ENCODE measurements at places on chromosomes 3 and 15.

DNA sequence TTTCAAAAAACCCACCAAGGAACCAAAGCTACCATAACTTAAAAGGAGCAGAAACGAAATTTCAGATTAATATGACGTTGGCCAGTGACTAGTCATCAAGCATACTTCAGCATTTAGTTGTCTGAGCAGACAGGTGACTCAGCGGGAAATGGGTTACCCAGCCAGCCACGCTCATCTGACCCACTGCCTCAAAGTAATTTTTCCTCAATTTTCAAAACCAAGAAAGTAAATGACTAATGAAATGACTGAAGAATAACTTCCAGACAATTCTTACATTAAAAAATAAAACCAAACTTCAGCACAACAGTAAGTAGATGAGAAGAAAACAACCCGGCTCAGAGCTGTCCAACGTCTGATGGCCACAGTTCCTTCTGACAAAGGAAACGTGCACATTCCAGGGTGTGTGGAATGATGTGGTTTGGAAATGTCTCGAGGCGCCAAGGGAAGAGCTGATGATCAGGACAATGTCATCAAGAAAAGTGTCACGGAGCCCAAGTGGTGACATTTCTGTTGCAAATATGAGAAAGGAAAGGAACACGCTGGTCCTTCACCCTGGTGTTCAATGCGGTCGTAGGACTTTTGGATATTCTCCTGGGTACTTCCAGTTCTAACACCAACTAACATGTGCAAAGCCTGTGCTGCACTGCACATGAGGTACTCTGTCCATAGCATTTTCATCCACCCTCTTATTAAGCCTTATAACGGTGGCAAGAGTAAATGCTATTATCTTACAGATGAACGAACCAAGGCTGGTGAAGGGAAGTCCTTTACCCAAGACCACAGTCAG, 79.1 kb downstream of the FOXP1 start:
- DNase-seq: no peak

DNA sequence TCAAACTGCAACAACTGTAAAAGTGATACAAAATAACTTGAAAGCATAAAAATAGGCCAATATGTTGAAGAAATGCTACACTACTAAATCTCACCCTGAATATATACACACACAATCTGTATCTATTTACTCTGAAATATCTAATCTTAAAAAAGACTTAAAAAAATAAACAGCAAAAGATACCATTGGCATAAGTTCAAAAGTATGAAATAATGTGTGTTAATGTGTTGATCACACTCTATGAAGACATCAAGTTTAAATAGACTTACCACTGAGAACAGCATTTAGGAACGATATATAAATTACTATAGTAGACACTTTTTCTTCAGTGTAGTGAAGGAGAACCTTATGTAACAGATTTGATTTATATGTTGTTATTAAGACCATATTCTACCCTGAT, 14.1 kb upstream of the SATB1 start:
- DNase-seq: no peak

- DNase-seq: no peak
Observed at GRCh38 chr15:55915221-55915620, 78.2 kb downstream of the NEDD4 start.

- no peak for DNase-seq
Observed at GRCh38 chr3:130379274-130379673, 33.8 kb downstream of the COL6A5 start.

DNA sequence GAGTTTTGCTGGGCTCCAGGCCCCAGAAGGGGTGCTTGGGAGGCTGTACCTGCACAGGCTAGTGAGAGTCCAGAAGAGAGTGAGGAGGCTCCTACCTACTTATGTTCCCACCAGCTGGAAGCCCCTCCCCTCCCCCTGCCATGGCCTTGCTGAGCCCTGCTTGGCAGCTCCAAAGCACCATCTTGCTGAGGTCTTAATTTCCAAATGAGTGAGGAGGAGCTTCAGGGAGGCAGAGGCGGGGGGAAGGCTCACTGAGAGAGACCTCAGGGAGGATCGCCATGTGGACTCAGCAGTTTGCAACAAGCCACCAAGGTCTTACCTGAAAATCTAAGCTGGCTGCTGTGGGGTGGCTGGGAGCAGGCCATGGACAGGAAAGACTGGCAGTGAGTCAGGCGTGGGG, 8.7 kb upstream of the CACNA2D2 start:
- no peak for DNase-seq

GRCh38 chr15:75808563-75808962, 34.7 kb upstream of the UBE2Q2 start:
- DNase-seq: no peak

DNA sequence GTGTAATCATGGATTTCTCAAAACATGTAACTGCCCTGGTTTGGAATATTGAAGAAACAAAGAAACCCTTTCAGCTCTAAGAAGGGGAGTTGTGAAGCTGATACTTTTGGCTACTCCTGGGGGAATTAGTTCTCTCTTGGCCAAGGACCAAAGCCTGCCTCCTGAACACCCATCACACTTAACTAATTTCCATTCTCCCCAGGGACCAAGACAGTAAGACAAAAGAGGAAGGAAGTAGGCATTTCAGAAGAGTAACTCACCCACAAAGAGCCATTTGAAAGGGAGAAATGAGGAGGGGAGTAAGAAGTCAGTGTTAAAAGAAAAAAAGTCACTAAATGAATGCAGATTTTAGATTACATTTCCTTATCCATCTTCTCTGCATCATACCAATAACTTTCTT, 328.0 kb upstream of the SOX2 start:
- no peak for DNase-seq

DNA sequence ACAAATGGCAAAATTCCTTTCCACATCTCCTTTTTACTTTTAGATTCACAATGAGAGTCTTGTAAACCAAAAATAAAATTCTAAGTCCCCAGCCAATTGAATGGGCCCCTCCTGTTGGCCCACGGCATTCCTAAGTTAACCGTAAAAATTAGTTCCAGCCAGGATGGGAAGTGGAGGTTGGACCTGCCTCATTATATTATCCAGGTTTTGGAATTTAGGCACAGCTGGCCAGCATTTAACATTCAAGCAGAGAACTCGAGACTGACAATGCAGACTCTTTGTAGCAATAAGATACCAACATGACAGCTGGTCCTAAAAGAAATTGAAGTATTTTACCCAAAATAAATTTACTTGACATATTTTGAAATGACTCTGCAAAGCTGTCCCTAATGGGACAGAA, 321.0 kb upstream of the NAALADL2 start:
- no peak for DNase-seq

DNA sequence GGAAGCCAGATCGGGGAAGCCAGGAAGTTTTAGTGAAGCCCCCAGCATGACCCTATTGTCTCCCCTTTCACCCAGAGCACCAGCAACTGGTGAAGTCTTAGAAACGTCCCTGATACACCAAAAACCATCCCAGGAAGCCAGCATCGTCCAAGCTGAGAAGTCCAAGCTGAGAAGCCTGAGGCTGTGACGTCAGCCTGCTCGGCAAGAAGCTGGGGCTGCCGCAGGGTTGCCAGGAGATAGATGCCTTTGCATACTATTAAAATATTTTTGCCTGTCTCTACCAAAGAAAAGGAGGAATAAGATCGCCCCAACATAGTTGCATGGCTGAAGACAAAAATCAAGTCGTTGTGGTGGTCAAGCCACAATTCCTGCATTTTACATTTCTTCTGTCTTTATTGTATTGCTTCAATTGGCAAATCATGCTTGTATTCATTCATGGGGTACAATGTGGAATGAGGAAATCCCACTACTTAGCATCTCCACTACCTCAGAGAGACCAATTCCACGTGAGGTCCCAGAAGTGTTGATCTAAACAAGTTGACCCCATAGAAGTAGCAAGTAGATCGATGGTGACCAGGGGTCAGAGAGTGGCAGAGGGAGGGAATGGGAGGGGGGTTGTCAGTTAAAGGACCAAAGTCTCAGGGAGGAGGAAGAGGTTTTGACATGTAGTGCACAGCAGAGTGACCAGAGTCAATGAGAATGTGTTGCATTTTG, 19.6 kb upstream of the EMC3 start:
- no peak for DNase-seq

DNA sequence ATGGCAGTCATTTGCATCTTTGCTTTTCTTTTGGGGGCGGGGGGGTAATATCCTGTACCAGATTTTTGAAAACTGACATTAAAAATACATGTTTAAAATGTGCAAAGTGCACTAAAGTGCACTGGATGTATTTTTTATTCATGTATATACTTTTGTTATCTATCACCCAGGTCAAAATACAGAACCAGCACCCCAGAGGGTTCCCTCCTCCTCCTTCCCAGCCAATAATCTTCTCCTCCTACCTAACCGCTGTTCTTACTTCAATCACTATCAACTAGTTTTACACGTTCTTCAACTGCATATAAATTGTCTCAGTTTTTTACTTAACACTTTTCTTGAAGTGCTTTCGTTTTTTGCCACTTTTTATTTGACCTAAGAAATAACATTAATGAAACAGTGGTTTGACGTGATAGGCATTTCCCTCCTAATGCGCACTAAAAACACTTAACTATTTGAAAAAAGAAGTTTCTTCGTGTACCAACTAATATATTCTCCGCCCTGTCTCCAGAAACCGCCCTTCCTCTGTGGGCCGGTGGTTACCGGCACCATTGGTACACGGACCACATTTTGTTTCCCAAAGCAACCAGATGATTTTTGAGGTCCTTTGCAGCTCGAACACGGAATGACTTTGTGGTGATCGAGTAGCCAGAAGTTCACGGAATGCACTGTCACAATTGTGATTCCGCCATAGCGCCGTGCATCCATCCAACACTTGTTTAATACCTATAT, 836 bp upstream of the AKAP13 start:
- no peak for DNase-seq

DNA sequence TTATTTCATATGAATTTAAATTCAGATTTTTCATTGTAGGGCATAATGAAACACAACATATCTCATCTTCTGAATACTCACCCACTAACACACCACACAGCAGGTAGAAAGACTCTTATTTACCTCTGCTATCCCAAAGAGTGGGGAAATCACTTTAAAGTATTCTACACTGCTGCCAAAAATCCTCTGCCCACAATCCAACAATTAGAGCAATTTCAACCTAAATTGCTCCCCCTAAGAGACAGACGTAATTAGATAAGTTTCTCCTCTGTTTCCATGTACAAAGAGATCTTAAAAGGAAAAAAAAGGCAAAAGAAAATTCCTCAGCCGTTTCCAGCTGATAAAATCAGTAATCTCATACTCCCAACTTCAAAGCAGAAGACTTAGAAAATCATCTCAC, 331.8 kb downstream of the ERC2 start:
- no peak for DNase-seq

- no peak for DNase-seq
Observed at GRCh38 chr3:166263460-166263859, 426.2 kb upstream of the BCHE start.

GRCh38 chr15:60091157-60091556, 87.0 kb downstream of the FOXB1 start:
- DNase-seq: no peak

GRCh38 chr3:143850877-143851276, 2.6 kb upstream of the SLC9A9 start:
- DNase-seq: no peak

DNA sequence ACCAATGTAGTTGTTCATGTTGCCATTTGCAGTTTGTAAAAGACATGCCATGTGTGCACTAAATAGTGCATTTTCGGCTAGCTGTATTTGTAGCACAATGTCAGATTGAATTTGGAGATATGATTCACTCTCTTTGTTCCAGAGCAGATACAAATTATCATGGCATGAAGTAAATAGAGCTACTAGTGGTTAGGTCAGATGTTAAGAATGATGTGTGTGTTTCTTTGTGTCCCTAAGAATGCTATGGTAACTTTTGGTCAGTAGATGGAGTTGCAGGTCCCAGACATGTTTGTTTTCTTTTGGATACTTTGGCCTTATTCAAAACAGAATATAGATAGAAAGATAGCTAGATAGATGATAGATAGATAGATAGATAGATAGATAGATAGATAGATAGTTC, 595.8 kb downstream of the NLGN1 start:
- no peak for DNase-seq

- no peak for DNase-seq
Observed at GRCh38 chr3:156230278-156230900, 110.0 kb downstream of the KCNAB1 start.

Measured in GM10248 (cell line).